ENCODE measurements at places on chromosomes 6 and 20.

DNA sequence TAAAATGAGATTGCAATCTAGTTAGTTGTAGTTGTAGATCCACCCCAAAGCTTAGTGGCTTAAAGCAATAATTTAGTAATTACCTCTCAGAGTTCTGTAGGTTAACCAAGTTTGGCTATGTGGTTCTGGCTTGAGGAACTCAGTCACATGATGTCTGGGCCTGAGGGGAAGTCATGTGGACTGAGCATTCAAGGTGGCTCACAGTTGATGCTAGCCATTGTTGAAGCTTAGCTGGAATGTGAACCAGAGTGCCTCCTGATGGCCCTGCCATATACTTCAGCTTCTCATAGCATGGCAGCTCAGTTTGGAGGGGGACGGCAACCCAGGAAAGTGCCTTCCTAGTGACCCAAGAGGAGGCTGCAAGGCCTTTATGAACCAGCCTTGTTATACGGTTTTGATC lies 263.2 kb upstream of the RNF217 start:
- DNase-seq = no peak

DNA sequence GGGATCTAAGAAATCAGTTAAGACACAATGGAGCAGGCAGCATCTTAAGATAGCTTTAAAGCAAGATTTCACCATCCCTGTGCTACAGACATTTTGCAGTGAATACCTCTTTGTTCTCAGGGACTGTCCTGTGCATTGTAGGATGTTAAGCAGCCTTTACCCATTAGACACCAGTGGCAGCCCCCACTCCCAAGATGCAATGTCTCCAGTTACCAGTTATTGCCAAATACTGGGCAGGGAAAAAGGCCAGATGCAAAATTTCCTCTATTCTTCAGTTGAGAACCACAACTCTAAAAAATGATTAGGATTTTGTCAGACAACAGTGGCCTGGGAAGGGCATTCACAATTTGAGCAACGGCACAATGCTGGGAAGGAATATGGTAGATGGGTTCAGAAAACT lies 6.1 kb downstream of the FBXO5 start:
- no peak for DNase-seq

GRCh38 chr6:37041521-37041920 lies 36.1 kb downstream of the FGD2 start:
- no peak for DNase-seq

GRCh38 chr6:53567701-53568100 lies 22.8 kb upstream of the GCLC start:
- DNase-seq = no peak

DNA sequence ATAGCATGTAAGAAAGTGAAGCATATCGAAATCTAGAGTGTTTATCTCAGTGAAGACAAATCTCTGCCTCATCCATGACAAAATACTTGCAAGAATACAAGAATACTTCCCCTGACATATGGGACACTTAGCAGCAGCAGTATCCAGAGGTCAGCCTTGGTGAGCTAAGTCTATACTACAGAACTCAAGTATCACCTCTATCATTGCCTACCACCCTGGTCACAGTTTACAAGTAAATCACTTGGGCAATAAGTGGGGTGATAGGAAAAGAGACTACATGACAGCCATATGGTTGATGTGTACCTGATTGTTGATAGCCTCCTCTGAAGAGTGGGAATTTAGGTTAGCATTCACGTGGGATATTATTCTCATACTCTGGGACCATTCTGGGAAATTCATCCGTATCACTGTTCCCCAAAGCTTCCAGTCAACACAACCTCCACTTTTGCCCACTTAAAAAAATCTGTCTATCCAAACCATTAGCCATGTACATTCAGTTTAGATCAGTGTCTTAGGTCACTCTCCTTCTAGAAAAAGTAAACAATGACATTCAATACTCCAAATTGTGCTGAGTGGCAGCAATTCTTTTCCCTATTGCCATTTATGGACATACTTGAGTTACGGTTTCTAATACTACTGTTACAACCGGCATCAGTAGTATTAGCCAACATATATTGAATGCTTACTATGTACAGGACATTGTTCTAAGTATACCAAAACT lies 118.2 kb upstream of the PRSS16 start:
- no peak for DNase-seq
